Activated CD8-positive, alpha-beta memory T cell treated with anti-CD3 and anti-CD28 coated beads, Interleukin-2, amount 10 ng/mL, durations not matched to agents 7 days and 5 days (primary cell): ENCODE measurements at places on chromosomes 4 and X.

GRCh38 chr4:146265950-146266490, 51.7 kb downstream of the REELD1 start:
- DNase-seq = no peak

GRCh38 chrX:137549073-137549472, 16.9 kb upstream of the ZIC3 start:
- no peak for DNase-seq

GRCh38 chr4:153233761-153234371, 29.6 kb downstream of the TRIM2 start:
- DNase-seq = no peak

- no peak for DNase-seq
Measured at GRCh38 chr4:148944136-148944838, 502.1 kb upstream of the NR3C2 start.

DNA sequence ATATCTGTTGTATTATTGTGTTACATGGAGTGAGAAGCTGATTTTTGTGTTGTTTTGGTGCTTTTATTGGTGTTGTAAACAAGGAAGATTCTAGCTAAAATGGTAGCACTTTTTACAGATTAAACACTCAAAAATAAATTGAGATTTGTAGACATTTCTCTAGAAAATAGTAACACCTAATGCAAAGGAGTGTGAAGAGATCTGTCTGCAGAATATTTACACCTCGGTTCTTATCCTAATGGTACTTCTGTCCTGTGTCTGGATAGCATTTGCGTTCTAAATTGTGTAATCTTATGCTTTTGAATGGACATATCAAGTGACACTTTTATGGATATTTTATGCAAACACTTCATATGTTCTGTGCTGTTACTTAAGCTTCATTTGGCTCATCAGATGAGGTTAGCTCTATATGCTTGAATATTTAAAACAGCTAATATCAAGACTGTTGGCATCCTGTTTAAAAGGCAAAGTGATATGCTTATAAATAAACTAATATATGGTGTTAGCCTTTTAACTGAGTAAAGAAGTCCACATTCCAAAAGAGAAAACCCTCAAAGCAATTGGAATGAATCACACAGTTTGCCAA, 6.0 kb downstream of the PCDH7 start:
- DNase-seq = no peak

DNA sequence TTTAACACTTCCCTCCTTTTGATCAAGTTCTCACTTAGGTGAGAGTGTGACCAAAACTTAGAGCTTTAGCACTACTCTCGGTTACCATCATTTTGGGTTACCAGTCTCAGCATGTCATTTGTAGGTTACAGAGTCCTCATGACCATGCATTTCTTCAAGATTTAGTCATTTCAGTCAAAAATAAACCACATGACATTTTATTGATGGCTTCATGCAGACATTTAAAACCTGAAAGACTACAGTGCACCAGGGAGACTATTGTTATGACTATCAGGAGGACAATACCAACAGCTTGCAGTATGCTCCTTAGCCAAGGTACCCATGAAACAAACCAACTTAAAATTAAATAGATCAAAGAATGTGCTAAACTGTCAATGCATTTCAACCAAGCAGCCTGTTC, 498.1 kb upstream of the FSTL5 start:
- no peak for DNase-seq
